Heart left ventricle (tissue), 16 donors: ENCODE measurements at places on chromosomes 1 and 21.

DNA sequence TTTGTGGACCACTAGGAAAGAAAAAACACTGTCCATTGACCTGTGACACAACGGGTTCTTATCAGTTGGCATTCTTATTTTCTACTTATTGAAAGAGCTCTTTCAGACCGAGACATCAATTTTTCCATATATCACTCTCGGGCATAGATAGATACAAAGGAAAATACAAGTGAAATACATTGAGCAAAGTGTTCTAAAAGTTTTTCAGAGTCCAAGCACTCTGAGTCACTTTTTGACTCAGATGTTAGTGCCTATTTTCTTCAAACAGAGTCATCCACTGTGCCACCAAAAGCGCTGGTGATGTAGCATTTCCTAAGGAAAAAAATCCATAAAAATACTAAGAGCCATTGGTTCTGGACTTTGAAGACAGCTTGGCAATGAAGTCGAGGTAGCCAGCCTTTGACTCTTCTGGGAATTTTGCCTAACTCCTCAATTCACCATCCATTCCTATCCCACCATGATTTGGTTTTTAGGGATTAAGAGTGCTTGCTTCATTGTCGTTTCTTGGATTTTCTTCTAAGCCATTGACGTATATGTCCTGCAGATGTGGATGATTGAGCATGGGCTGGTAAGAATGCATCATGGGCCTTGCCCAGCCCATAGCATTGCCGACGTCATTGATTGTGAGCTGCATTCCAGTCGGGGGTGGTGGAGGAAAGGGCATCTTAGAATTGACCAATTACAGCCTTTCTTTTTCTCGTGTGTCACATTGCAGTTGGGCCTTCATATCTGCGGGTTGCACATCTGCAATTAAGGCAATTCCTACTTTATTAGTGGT, 10.6 kb downstream of the GALNT2 start:
- DNase-seq, result no peak

- DNase-seq, result no peak
These were observed 109.5 kb upstream of the SIM2 start for GRCh38 chr21:36589352-36589971.

GRCh38 chr1:46718727-46719622, at the start of gene EFCAB14:
EFCAB14 (minus strand) TSS chr1:46719114; CDS start chr1:46718087, 1,027 bp downstream.
- peak; percentile 96 for DNase-seq

GRCh38 chr1:77412820-77413530, 131.2 kb downstream of the AK5 start:
- DNase-seq, result no peak

DNA sequence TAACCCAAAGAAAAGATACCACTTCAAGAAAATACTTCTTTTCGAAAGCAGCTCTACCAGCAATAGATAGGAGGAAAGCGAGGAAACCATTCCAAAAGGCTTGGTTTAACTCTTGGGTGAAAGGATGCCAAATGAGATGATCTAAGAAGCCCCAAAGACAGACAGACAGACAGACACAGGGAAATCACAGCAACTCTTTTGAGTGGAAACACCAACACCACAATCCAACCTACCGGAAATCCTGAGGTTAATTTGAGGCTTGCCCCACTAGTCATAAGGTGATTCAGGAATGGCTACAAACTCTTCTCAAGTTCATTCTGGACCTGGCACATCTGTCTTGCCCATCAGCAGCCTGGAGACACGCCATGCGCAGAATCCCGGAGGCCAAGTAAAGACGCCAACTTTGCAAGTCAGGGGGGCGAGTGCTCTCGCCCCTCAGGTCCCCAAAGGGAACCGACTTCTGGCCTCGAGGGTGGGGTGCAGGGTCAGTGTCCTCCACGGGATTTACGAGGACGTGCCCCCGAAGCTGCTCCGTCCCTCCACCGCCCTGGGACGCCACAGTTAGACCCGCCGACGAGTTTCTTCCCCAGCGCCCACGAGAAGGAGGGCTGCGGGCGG, 778 bp downstream of the EVI5 start:
- DNase-seq, result no peak

- DNase-seq, result no peak
These were observed 26.1 kb downstream of the PROK1 start for GRCh38 chr1:110477041-110477440.

GRCh38 chr1:247638781-247639180, 33.4 kb downstream of the OR2G3 start:
- DNase-seq, result no peak

GRCh38 chr1:219990782-219991510, 55.4 kb downstream of the EPRS1 start:
- no peak for DNase-seq

- peak; percentile 65 for DNase-seq
These were observed 6.3 kb upstream of the ZSCAN20 start for GRCh38 chr1:33466159-33466558.

DNA sequence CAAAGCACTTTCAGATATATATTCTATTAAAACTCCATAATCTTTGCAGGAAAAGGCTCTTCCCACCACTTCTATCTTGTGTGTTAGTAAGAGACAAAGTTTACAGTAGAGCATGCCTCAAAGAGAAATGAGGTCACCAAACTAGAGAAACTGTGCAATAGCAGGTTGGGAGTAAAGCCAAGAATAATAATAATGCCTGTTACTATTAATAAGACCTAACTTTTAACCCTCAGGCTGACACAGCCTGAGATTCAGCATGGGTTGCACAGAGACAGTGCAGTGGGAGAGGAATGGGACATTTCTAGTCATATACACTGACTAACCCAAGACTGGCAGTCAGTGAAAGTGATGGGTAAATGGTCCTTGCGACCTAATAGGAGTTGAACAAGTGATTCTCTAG, 320.2 kb upstream of the NFIA start:
- DNase-seq, result no peak

DNA sequence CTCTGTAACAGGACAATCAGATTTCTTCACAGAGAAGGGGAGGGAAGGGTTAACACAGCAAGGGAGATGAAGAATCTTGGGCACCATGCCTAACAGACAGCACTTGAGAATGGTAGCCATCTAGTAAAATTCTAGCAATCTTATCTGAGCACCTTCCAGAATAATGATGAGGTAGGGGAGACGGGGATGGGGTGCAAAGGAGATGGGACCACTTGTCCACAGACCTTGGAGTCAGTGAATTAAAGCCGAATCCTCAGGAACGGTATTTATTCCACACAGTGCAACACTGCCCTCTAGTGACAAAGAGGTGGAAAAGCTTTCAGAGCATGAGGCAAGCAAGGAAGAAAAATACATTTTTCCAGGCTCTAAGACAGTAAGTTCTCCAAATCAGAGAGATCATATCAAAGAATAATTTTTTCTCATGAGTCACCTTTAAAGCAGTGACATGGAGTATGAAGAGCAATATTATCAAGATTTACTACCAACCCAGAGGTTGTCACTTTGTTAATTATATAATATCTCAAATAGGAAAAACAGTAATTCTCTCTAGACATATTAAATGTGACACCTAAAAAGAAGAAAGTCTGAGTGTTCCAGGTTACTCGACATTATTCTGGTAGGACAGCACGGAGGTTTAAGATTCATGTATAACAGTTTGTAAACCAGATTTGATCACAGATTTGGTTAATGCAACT, 43.3 kb upstream of the LPAR3 start:
- DNase-seq, result no peak

GRCh38 chr1:236507022-236507700, 16.6 kb upstream of the LGALS8 start:
- peak; percentile 57 for DNase-seq

DNA sequence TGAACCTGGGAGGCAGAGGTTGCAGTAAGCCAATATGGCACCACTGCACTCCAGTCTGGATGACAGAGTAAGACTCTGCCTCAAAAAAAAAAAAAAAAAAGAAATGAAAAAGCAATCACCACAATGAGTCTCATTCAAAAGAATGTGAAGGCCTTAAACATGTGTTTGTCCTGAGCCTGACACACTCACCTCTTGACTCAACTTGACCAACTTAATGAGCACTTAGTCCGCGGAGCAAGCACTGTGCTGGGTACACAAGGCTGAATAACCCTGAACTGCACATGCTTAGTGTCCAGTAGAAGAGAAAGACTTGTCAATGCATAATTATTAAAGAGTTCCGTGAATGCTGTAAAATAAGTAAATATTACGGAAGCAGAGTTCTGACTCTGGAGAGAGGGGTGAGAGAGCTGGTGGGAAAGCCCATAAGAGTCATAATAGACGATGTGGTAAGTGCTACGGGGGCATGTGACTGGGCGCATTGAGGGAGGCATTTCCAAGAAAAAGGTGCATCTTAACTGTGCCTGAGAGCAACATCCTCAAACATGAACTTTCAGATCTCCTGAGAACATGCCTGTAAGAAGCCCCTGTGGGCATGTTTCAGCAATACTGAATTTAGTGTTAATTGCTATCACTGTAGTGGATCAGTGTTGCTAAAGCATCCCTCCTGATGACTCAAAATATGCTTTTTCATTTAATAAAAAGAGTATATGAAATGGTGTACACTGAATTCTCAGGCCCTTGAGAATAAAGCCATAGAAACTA, 27.2 kb downstream of the MCOLN2 start:
- DNase-seq, result no peak

- no peak for DNase-seq
These were observed 33.4 kb downstream of the HMCN1 start for GRCh38 chr1:185767508-185768120.

GRCh38 chr1:147214325-147214724, 10.8 kb downstream of the FMO5 start:
- DNase-seq, result no peak

- DNase-seq, result no peak
These were observed 373 bp downstream of the MTF1 start for GRCh38 chr1:37858931-37859506.

DNA sequence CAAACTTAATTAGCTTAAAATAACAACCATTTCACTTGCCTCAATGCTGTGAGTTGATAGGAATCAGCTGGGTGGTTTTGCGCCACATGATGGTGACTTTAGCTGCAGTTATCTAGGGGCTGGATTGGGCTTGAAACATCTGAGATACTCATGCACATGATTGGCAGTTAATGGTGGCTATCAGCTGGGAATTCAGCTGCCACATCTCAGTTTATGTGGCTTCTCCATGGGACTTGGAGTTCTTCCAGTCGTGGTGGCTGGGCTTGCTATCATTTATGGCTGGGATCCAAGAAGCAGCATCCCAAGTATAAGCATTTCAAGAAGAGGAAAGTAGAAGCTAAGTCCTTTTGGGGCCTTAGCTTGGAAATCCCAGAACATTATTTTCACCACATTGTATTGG, 36.4 kb downstream of the PDC start:
- peak; percentile 30 for DNase-seq

DNA sequence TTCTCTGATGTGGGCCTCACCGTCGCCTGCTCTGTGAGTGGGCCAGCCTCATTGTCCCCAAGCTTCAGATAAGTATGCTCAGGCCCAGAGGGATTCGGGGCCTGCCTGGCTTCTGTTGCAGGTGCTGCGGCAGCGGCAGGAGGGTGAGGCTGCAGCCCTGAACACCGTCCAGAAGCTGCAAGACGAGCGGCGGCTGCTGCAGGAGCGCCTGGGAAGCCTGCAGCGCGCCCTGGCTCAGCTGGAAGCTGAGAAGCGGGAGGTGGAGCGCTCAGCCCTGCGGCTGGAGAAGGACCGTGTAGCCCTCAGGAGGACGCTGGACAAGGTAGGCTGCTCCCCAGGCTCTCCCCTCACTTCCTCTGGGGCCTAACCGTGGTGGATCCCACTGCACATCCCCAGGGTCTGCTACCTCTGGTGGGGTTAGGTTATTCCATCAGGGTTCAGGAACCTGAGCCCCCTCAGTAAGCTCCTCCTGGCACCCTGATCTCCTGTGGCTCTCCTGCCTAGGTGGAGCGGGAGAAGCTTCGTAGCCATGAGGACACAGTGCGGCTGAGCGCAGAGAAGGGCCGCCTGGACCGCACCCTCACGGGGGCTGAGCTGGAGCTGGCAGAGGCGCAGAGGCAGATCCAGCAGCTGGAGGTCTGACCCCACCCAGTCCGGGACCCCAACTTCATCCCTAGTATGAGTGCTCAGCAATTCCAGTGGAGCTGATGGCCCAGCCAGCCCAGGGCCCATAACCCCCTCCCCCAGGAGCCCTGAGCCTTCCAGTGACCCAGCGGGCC, 10.1 kb downstream of the MFAP2 start:
- no peak for DNase-seq

DNA sequence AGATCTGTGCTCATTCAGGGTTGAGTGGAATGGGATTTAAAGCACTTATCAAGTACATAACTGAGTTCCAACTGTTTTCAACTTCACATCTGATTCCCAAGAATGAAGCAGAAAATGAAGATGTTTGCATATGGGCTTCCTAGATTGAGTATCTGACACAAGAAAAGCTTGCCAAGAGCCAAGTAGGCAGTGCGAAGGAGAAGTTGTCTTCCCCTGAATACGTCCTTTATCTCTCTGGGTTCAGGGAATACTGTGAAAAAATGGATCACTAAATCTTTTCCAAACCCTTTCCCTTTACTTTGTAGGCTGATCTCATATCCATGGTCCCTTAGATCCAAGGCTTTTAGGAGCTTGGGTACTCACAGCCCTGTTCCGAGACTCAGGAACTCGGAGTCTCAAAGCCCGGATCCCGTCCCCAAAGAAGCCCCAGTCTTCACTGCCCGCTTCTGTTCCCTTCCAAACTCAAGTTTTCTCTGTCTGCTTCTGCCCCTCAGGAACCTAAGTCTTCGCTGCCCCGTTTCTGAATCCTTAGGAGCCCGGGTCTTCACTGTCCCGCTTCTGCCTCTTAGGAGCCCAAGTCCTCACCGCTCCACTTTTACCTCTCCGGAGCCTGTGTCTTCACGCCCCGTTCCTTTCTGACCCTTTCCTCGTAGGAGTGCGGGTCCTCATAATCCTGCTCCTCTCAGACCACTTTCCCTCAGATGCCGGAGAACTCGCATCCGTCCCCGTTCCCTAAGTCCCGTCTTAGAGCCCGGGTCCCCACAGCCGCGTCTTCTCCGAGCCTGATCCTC, 616 bp downstream of the TAF12 start:
- no peak for DNase-seq

GRCh38 chr1:165057956-165058355, 298.6 kb downstream of the LMX1A start:
- DNase-seq, result no peak

GRCh38 chr1:206631085-206631509, 4.2 kb upstream of the DYRK3 start:
- peak; percentile 83 for DNase-seq

- no peak for DNase-seq
These were observed 14.7 kb upstream of the STRIP1 start for GRCh38 chr1:110019770-110020169.

- no peak for DNase-seq
These were observed 28.2 kb downstream of the KIF17 start for GRCh38 chr1:20689645-20690056.

DNA sequence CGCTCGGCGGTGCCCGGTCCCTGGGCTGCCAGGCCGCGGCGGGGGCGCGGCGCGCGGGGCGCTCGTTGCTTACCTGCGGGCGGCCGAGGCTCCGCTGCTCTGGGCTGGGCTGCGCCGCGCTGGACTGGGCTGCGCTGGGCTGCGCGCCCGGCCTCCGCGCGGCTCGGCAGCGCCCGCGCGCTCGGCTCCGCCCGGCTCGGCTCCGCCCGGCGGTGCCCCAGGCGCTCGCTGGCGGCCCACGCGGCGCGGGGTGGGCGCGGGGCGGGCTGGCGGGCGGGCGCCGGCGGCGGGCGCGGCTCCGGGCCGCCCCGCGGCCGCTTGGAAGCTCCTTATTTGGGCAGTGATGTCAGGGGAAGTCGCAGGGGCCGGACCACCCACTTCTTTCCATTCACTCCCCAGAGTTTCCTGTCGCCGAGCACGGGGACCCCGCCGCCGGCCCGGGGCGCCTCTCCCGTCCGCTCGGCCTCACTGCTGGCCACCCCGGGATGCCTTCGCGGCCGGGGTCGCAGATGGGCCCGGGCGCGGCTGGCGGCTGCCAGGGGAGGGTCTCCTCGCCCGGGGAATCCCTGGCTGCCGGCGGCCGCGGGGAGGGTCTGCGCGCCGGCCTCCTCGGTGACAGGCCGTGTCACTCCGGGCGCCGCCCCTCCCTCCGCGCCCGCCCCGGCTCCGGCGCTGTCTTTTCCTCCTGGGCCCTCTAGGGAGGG, 177.7 kb upstream of the EDN2 start:
- DNase-seq, result peak; percentile 83
